ENCODE measurements at places on chromosomes 7 and 10.

GRCh38 chr7:28026237-28026636 lies 154.4 kb downstream of the JAZF1 start:
- DNase-seq: no peak

GRCh38 chr10:44878706-44879530 lies 32.2 kb upstream of the TMEM72 start:
- DNase-seq: peak; percentile 49

- DNase-seq: peak; percentile 25
These were observed 674 bp downstream of the AMZ1 start for GRCh38 chr7:2688409-2689342.

DNA sequence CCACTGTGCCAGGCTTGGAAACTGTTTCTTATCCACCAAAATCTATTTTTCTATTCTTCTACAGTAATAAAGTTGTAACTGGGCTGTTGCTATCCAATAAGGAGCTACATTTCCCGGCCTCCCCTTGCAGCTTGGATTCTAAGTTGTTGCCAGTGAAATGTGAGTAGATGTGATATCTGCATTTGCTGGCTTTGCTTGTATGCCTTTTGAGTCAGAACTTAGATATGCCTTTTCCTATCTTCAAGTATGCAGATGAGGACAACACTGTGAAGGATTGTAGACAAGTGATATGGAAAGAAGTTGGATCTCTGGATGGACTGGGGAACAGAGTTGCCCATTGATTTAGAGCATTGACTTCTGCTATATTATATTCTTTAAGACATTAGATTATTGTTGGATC lies 236.9 kb downstream of the REEP3 start:
- no peak for DNase-seq

- DNase-seq: no peak
These were observed 23.1 kb downstream of the ZCCHC24 start for GRCh38 chr10:79422178-79422892.

DNA sequence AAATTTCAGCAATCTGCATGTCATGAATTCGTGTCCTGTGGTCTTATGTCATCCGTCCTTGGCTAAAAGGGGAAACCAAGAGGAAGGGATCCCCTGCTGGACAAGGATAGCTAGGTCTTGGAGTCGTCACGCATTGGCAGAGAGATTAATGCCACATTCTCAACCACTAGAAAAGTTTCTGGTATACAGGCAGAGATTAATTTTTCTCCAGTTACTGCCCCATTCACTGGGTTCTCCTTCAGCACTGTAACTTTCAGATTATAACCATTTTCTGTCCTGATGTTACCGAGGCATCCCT lies 1060.6 kb upstream of the AUTS2 start:
- no peak for DNase-seq

DNA sequence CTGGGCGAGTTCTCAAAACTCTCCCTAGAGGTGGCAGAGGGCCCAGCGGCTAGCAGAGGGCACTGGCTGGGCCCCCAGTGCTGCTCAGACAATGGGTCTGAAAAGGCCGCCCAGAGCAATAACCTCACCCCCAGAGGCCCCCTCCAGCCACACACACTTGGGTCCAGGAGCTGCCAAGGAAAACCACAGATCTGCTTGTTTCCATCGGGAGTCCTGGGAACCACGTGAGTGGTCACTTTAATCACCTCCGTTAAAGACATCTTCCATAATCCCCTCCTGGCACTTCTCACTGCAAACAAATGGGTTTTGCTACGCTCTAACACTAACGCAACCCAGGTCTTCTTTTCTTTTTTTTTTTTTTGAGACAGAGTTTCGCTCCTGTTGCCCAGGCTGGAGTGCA lies 30.0 kb downstream of the NUDT1 start:
- no peak for DNase-seq

DNA sequence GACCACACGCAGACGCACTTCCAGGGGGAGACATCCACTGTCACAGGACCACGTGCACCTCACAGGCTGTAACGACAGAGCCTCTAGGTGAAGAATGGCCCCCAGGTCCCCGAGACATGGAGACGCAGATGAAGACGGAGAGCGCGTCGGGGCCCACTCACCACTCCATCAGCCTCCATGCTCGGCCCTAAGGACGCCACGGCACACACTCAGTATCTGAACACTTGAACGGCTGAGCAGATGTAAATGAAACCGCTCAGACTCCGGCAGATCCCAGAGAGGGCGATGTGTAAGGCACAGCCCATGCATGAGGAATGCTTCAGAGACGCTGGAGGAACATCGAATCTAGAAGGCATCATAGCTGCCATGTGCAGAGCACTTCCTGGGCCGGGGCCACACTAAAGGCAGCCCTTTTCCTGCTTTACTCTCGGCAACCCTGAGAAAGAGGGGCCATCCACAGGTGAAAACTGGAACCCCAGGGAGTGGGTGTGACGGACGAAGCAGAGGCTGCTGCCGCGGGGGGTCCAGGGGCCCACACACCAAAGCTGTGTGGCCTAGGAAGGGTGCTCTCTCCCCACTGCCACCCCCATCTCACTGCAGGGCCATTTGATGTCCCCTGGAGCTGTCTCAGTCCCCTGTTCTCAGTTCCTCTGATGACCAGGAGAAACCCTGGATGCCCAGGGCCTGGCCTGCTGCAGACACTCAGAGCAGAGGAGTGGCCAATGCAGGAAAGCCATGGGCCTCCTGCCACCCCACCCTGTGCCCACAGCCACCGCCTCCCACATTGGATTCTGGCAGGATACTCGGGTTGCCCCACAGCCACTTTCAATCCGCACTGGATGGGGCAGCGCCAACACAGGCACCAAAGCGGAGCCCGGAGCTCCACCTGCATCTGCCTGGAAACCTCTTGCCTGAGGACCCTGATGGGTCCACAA lies 253.8 kb downstream of the MAD1L1 start:
- DNase-seq: no peak

- DNase-seq: no peak
These were observed 112.5 kb upstream of the PRSS1 start for GRCh38 chr7:142636751-142637150.

- no peak for DNase-seq
These were observed 14.5 kb downstream of the NUP42 start for GRCh38 chr7:23196306-23196705.

GRCh38 chr10:96614515-96614914 lies 27.7 kb upstream of the TM9SF3 start:
- no peak for DNase-seq

GRCh38 chr7:41825927-41826480 lies 123.1 kb upstream of the INHBA start:
- DNase-seq: no peak

DNA sequence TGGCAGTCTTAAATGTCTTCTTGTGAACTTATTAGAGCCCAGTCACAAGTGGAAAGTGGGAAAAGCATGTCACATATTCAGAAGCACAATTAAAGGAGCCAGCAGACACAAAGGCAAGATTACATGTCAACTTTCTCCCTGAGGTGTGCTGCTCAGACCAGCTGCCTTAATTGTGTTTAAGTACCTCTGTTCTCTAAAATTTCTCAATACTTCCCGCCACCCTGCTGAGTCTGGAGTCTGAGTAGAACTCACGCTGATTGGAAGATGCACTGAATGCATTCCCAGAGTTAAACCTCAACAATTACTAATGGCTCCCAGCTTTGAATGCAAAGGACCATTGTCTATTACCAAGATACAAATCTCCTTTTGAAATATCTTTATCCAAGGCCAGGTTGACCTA lies 166.4 kb upstream of the COBL start:
- no peak for DNase-seq

DNA sequence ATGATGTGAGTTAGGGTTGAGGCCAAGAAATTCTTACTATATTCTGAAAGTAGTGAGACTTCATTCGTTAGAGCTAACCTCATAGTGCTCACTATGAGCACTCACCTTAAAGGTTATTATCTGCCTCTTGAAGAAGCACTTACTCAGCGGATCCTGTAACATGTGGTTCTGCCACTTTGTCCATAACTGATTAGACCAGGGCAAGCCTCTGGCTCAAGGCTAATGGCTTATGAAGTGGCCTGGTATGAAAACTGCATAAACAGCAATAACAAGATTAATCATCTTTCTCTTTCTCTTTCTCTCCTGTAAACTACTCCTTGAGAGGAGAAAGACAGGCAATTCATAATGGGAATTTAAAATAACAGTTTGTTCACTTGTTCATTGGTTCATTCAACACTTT lies 82.8 kb downstream of the MAPK8 start:
- DNase-seq: no peak

- no peak for DNase-seq
These were observed 3.2 kb downstream of the VCL start for GRCh38 chr10:74000892-74001669.

DNA sequence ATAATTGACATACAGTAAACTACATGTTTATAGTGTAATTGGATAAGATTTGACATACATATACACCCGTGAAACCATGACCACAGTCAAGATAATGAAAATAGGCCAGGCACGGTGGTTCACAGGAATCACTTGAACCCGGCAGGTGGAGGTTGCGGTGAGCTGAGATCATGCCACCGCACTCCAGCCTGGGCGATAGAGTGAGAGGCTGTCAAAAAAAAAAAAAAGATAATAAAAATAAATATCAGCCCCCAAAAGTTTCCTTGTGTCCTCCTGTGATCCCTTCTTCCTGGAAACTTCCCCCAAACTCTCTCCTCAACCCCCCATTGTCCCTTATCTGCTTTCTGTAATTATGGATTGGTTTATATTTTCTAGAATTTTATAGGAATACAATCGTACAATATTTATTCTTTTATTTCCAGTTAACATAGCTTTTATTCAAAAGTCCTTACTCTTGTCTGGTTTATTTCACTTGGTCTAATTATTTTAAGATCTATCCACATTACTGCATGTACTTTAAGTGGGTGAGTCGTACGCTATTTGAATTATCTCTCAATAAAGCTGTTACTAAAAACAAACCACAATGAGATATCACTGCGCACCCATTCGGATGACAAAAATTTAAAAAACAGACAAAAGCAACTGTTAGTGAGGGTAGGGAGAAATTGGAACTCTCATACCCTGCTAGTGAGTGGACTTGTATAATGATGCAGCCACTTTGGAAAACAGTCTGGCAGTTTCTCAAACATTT lies 30.1 kb upstream of the TNPO3 start:
- no peak for DNase-seq

DNA sequence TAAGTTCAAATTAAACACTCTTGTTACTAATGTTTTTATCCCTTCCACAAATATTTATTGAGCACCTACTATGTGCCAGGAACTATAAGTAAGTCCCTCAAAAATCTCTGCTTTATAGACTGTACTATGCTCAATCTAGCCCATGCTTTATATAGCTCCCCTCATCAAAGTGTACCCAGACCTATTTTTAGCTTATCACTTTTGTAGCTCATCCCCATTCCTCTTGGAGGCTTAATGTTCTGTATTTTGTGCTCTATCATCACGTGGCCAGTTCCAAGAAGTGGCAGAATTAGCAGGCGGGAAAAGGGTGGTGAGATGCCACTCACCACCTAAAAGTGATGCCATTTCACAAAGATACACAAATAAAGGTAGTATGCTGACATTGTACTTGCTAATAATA lies 138.1 kb upstream of the BET1 start:
- DNase-seq: no peak

GRCh38 chr7:136303162-136303561 lies 326.0 kb upstream of the MTPN start:
- DNase-seq: no peak

DNA sequence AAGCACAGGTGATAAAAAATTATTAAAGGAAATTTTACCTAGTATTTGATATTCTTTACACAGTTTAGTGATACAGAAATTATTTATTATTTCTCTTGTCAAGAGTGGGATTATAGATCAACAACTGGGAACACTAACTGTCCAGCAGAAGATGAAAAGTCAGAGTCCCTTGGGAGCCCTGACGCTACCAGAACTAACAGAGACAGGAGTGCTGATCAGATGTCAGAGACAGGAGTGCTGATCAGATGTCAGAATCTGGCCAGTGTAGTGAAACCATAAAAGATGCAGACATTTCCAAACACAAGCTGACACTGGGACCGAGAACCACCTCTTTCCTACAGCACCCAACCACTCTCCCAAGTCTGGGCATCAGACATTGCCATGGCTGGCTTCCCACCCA lies 828.2 kb downstream of the TNS3 start:
- no peak for DNase-seq

- no peak for DNase-seq
These were observed 2.6 kb upstream of the NPSR1 start for GRCh38 chr7:34655384-34655783.

- no peak for DNase-seq
These were observed 297.8 kb downstream of the SDK1 start for GRCh38 chr7:3598854-3599253.

DNA sequence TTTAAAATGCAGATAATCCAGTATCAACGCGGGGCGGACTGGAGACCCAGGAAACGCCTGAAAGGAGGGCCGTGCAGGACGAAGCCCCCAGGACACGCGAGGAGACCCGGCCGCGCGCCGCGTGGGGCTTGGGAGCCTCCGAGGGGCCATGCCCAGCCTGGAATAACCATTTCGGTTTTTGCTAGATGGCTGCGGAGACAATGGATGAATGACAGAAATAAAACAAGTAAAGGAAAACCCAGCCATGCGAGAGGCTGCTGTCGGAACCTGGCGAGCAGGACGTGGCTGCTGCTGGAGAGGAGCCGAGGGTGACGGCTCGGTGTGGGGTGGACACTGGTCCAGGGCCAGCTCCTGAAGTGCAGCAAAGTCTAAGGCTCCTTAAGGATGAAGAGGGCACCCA lies 227.2 kb upstream of the ADARB2 start:
- DNase-seq: no peak

DNA sequence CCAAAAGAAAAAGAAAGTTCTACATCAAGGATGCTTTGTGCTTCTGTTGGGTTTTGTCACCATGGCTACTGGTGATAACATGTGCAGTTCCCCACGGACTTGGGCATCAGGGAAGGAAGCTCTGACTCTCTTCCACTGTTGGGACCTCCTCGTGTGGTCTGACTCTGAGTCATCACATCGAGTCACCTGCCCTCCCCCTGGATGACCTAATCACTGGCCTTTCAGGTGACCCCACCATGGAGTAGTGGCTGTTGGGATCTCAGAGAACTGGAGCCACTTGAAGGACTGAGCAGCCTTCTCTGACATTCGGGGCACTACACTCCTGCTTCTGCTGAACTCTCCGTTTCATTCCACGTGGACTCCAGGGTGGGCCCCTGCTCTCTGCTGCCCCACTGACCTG lies 60.8 kb upstream of the DOCK1 start:
- no peak for DNase-seq

GRCh38 chr7:54883576-54883975 lies 124.6 kb upstream of the SEC61G start:
- no peak for DNase-seq

DNA sequence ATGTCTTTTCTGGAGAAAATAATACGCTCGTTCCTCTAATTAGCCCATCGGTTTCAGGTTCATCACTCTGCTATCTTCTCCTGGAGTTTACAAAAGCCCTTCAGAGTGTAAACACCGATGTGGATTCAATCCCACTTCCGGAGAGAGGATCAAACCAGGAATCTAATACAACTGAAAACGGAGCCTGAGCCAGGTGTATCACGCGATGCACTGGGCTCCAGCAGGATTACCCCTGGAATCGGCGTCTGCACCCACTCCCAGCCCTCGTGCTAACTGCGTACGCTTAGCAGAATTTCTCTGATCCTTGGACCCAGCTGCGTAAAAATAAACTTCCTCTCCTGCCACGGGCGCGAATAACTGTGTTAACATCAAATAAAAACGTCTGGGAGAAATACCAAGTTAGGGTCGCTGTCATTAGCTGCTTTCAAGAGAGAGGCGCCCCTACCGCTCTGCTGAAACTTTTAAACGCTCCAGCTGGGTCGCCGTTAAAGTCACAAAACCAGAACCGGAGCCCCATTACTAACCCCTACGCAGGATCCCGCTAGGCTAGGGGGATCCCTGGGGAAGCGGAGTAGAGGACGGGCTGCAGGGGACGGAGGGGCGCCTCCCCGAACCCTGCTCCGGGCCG lies 502 bp downstream of the ZNF3 start:
- no peak for DNase-seq

All from hypothalamus (tissue), 51 donors.